ENCODE measurements at places on chromosomes 7 and 10.
A peak's percentile ranks its signal among the peaks of the same experiment; 100 is the strongest.

DNA sequence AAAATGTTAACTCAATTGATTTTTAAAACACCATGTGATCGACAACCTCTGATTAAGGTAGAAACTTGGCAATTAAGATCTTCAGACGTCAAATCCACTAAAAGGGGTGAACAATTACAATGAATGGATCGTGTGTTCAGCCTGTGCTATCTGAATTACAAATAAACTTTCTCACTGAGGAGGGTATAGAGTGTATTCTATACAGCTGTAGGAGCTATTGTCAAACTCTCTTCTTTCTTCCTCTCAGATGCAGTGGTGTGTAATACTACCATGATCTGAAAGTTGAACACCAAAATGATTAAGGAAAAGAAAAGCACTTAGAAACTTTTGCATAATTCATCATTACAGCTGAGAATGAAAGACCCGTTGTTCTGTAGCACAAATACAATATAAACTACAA, 32.2 kb upstream of the MACC1 start:
- no peak for DNase-seq

DNA sequence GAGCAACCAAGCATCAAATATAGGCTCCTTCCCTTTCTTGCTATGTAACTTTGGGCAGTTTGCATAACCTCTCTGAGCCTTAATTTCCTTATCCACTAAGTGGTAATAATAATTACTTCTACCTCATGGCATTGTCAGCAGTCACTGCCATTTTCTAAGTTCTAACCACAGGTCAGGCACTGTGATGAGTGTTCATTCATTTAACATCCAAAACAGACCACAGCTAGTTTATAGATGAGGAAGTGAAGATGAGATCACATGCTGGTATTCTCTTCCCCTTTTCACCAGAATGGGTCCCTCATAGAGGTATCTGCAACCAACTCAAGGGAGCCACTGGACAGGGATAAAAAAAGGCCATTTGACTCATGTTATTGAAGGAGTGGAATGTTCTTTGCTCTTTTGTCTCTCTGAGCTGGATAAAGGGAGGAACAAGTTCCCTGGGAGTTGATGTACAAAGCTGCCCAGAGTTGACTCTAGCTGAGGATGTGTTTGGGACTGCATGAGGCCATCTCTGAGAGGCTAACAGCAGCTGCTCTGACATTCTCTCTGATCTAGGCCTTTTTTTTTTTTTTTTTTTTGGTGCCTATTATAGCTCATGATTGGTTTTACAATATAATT, 65.0 kb downstream of the DNAJC12 start:
- peak; percentile 18 for DNase-seq

DNA sequence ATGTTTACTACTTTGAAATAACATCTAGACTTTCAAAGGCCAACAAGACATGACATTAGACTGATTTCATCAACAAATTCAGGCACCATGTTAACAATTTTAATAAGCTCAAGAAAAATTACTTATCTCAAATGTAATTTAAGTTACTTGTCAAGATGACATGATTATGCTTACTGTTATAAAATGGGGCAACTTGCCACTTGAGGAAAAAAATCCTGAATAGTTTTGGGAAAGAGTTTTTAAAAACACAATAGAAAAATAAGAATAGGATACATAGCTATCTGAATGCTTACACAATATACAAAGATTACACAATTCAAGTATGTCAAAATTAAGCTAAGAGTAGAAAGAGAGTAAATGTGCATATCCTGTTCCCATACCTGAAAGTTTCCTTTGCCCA, 85.4 kb downstream of the RNF32 start:
- DNase-seq, result no peak

GRCh38 chr7:107162475-107162874, 6.3 kb upstream of the HBP1 start:
- no peak for DNase-seq

DNA sequence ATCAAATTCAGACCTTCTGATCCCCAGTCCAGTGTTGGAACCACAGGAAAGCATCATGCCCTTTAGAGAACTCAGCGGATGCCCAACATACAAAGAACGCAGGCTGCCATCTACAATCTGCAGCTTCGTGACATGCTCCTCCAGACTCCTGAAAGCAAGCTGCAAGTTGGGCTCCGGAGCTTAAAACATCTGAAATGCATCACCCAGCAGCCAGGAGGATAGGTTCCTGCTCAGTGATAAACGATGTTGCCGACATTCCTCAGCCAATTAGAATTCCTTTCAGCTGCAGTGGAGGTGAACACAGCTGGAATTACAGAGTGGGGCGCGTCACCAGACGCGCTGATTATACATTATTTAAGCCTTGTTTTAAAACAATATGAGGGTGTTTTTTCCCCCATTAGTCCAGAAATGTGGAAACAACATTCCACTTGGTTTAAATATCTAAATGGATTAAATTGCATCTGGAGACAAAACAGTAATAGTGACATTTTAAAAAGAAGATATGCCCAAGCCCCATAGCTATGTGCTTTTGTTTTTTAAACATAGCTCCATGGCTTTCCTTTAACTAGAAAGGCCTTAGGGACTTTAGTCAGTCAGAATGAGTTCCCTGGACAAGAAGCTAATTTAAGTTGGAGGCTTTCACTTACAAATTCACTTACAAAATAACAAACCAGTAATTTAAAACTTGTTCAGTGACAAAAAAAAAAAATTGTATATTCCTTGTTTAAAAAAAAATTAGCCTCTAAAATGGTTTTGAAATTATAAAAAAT, 6.3 kb downstream of the SMURF1 start:
- peak; percentile 64 for DNase-seq

DNA sequence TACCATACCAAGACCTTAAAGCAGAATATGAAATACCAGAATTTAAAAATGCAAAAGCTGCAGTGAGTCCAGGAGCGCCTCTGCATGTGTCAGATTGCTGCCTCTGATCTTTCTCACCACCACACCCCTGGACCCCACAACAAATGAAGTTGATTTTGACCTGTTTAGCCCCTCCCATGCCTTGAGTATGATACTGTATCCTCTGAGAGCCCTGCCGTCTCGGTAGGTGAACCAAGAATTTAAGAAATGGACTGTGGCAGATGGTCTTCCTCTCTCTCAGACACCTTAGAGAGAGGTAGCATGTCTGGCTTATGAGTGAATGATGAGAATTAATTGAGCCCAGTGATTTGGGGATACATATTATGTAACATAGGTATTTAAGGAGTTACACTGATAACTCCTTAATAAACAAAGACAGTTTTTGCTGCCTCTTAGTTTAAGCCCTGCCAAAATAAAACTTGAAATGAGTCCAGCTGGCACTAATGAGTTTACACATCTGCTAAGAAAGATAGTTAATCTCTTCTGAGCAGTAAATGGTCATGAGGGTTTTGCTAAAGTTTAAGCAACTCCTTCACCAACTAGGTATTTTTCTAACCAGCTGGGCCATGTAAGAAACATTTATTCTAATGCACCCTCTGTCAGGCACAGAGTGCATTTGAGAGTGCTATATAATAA, 4.5 kb upstream of the TFPI2 start:
- DNase-seq, result no peak

- DNase-seq, result peak; percentile 67
These were observed at the start of gene CDK14 for GRCh38 chr7:90595801-90596670. CDK14 (plus strand) TSS chr7:90596321; CDS start chr7:90596628, 307 bp downstream.

DNA sequence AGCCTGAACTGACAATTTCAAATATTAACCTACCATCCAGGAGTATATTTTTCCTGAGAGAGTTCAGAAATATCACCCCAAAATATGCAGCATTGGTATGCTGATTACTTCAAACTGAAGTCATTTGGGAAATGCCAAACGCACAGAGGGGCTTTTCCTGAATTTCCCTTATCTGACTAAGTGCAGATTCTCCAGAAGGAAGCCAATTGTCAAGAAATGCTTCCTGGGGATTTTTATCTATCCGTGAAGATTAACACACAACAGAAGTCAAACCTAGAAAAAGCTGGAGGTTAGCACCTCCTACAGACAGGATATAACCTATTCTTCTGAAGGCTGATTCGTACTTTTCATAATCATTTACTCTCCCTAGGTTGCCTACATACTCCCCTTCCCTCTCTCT, 91.0 kb downstream of the AKR1D1 start:
- no peak for DNase-seq

GRCh38 chr10:93110472-93111146, 36.9 kb downstream of the CYP26A1 start:
- DNase-seq, result no peak

- DNase-seq, result no peak
These were observed 155.0 kb downstream of the GALNT17 start for GRCh38 chr7:71286924-71287323.

Data from hepatic stellate cell (primary cell).